ENCODE measurements at places on chromosomes 1 and 21. TPM values are rescaled to one million over a fixed set of nuclear protein-coding genes. Genes with fewer than 3 reads are reported as not detected.

Gene RRAGC
- total RNA-seq, result 32.8 TPM

Gene C4BPB
- not detected for total RNA-seq

Gene TP73
- total RNA-seq, result 5.2 TPM

Gene PPIAL4G
- total RNA-seq, result not detected

Gene S100A4
- 36.0 TPM for total RNA-seq

Gene HJV
- total RNA-seq, result not detected

Gene EVA1C
- 23.8 TPM for total RNA-seq

Gene SMCP
- total RNA-seq, result not detected

Gene DNM3
- 1.6 TPM for total RNA-seq

Gene ZC3H12A
- total RNA-seq, result 43.6 TPM

Gene TTC22
- 113 TPM for total RNA-seq

Gene PRR9
- total RNA-seq, result not detected

Gene IPP
- 10.4 TPM for total RNA-seq

Gene HSPA6
- 1.4 TPM for total RNA-seq

Gene MYBPHL
- 0.76 TPM for total RNA-seq

Gene AVPR1B
- not detected for total RNA-seq

Gene REG4
- total RNA-seq, result not detected

Gene CFHR2
- total RNA-seq, result not detected

Gene TRMT13
- total RNA-seq, result 9.4 TPM

Gene WNT2B
- total RNA-seq, result 4.4 TPM

Gene OR10Z1
- not detected for total RNA-seq

Gene G0S2
- 2.3 TPM for total RNA-seq

Gene VASH2
- 0.36 TPM for total RNA-seq

Gene BGLAP
- total RNA-seq, result 0.28 TPM

Gene DLGAP3
- total RNA-seq, result 0.28 TPM

Gene PDC
- not detected for total RNA-seq

Gene TENT5C
- total RNA-seq, result 1.1 TPM

Gene KRTAP21-2
- not detected for total RNA-seq

Gene DEPDC1
- 10.4 TPM for total RNA-seq

Gene NBPF3
- 6.7 TPM for total RNA-seq

Gene CRP
- total RNA-seq, result not detected

Gene ST6GALNAC5
- 0.96 TPM for total RNA-seq

Gene CYYR1
- total RNA-seq, result 4.6 TPM

Gene IGSF3
- total RNA-seq, result 55.4 TPM

Gene INPP5B
- 8.6 TPM for total RNA-seq

Gene PCSK9
- total RNA-seq, result 18.3 TPM

Gene FAM76A
- 11.8 TPM for total RNA-seq

Gene TEX38
- not detected for total RNA-seq

Gene GIPC2
- 1.8 TPM for total RNA-seq

Measured in esophagus mucosa (tissue), 1 donor.